Sciatic nerve (tissue), 2 donors: ENCODE measurements at places on chromosomes 2 and 18. TPM values are rescaled to one million over a fixed set of nuclear protein-coding genes. Genes with fewer than 3 reads are reported as not detected.

GRCh38 chr2:152600051-152600657 is 117.1 kb downstream of the PRPF40A start:
- no peak for DNase-seq

DNA sequence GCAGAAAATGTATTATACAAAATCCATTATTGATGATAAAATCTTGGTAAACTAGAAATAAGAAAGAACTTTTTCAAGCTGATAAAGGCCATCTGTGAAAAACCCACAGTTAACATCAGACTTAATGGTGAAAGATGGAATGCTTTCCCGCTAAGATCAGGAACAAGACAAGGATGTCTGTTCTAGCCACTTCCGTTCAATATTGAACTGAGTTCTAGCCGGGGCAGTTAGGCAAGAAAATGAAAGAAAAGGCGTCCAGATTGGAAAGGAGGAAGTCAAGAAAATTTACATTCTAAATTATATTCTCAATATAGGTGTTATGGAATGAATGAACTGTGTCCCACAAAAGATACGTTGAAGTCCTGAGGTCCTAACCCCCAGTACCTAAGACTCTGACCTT is 39.1 kb upstream of the DTNB start:
- no peak for DNase-seq

GRCh38 chr2:96819876-96820511 is 3.9 kb downstream of the CNNM3 start:
- no peak for DNase-seq

DNA sequence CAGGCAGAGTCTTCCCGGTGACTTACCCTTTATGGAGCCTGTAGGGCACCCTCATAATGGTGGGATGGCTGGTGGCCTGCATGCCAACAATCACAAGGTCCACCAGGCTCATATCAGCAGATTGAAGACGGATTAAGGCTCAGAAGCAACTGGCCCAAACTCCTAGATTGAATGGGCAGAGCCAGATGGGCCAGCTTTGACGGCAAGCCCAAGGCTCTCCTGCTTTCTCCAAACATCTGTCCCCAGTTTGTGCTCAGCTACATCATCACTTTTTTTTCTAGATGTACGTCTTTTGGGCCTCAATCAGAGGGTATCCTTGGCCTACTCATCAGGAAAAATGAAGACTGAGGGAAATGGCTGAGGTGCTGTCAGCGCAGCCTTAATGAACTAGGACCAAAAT is 114.6 kb downstream of the VIT start:
- no peak for DNase-seq

Gene TXNL4A
- total RNA-seq = 71.7 TPM

- DNase-seq = no peak
Measured at GRCh38 chr18:70072678-70073077, 125.0 kb upstream of the CD226 start.

DNA sequence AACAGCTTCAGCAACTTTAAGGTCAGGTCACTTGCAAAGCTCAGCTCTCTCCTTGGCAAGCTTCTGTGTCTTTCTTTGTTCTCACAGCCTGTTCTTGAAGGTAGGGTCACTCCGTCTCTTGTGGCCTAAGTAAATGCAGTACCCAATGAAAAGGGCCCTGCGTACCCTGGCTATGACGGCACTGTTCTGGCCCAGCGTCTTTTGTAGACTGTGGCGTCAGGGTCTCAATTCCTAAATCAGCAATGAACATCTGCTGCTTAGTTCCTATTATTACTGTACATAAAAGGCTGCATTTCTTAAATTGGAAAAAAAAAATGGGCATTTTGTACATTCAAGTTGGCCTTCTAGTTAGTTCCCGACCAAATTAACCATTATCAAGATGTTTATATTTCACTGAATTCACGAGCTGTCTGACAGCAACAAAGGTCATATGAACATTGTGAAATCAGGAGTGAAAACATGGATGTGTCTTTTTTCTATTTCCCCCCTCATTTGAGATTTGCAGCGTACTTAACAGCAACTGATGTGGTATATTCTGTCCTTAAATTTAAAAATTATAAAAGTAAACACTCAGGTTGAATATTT is 17.0 kb upstream of the MTCL1 start:
- DNase-seq = no peak

Gene NEUROD1
- total RNA-seq = not detected

- no peak for DNase-seq
Measured at GRCh38 chr2:104052356-104052755, 801.6 kb upstream of the POU3F3 start.

Gene ERICH2
- 0.85 TPM for total RNA-seq

DNA sequence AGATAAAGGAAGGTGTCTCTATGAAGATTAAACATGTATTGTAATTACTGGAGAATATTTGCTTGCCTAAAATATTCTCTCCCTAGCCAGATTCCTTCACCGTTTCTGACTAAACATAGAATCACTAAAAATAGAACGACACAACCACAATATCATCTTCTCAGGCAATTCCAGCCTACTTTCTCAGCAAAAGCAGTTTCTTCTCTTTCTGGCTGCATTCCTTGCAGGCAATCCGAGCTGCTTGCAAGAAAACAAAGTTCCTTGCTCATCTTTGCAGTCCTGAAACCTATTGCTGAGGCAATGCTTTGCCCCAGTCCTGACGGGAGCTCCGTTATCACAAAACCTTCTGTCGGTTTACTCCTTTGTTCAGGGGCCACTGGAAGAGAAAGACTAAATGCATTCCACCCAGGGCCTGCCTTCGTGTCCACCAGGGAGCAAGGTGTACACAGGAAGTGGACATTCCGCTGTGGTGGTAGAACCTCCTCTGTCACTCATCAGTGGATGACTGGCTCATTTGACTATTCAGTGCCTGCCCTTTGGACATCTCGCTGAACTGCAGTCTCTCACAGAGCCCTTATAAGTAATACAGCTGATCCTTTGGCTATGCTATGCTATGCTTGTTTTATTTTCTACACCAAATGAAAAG is 239.2 kb upstream of the DOK6 start:
- no peak for DNase-seq

GRCh38 chr2:126644630-126645191 is 11.2 kb upstream of the GYPC start:
- no peak for DNase-seq

GRCh38 chr2:3704692-3705091 is 1.3 kb downstream of the DCDC2C start:
- DNase-seq = no peak

DNA sequence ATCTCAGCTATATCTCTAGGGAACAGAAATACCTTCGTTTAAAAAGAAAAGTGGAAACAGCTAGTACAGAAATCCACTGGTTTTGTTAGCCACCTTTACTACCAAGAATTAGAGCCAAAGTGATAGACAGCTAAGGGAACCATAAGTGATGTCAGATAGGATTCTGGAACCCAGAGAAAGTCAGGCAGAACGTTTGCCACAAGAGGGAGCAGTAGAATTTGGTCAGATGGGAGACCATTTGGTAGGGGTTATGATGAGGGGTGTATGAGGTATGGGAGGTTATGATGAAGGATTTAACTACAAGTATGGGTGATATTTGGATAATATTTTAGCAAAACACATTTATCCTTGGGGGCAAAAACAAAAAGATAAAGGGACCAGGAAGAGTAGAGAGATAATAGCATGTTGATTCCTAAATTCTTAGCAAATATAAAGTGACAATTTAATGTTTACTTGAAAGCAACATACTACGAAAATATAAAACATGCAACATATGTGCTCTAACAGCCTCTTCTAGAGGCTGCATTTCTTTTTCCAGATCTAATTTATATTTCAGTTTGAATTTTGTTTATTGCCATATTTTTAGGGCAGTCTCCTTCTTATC is 3.3 kb downstream of the SLC8A1 start:
- no peak for DNase-seq

- DNase-seq = no peak
Measured at GRCh38 chr2:190126798-190127197, 64.3 kb upstream of the MSTN start.

Gene CD226
- total RNA-seq = 3.1 TPM

GRCh38 chr2:161990741-161991140 is 83.3 kb downstream of the DPP4 start:
- no peak for DNase-seq

DNA sequence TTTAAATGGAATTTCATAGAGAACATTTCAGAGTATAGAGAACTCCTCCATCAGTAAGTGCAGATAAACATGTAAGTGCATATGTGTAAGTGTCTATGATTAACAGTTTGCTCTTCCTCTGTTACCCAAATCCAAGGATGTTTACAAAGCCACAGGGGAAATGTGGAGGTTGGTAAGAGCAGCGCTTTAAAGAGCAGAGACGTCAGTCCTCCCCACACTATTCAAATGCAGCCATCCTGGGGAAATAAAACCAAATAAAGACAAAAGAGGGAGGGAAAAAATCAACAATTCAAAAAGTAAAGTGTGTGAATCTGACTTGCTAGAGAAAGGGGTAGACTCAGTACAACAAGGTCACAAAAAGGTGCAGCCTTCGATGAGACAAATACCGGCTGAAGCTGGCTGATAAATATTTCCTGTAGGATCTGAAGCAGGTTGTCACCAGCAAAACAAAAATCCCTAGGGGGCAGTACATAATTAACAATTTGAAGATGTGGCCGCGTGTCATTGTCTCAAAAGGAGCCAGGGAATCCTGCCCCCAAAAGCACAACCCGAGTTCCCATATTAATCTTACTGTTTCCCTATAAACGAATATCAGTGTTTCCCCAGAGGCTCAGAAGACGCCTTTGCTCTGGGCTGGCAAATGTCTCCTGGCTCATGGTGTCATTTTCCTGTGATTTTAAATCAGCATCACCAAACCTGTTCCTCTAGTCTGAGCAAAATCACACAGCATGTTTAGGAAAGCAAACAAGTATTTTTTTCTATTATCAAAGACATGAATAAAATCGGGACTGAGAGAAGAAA is 216.5 kb downstream of the CDCA7 start:
- DNase-seq = no peak

- DNase-seq = no peak
Measured at GRCh38 chr2:119536211-119536610, 8.0 kb upstream of the CFAP221 start.

Gene CRYBA2
- total RNA-seq = not detected
